Fibroblast of skin of left quadriceps (primary cell): ENCODE measurements at places on chromosomes 5 and 9.

GRCh38 chr5:93894601-93895354, 153.4 kb upstream of the POU5F2 start:
- DNase-seq = no peak

DNA sequence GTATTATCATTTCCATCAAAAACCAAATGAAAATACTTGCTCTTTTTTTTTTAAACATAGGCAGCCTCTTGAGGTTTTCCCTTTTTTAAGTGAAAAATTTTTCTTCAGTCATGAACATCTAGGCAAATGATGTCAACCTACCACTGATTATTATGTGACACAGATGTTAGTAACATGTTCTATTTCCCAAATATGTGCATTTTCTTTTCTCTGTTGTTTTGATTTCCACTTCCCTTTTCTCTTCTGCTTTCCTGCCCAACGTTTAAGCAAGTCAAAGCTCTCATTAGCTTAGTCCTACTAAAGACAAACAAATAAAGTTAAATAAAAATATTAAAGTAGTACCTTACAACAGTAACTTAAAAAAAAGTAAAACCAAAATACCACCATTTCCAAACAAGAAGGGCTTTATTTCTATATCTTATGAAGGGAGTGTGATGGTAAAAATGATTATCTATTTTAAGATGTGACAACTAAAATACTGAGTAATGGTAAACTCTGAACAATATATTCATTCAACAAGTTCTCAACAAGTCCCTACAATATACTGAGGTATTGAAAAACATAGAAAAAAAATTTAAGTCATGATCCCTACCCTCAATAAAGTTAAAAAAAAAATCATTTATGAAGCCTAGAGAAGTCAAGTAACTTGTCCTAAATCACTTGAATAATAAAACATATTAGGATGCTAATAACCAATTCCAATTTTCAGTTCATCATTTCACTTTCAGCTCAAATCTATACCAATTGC, 9.4 kb downstream of the SLC38A9 start:
- no peak for DNase-seq

- DNase-seq = peak; percentile 82
These were observed 283.6 kb upstream of the NMUR2 start for GRCh38 chr5:152688561-152689249.

DNA sequence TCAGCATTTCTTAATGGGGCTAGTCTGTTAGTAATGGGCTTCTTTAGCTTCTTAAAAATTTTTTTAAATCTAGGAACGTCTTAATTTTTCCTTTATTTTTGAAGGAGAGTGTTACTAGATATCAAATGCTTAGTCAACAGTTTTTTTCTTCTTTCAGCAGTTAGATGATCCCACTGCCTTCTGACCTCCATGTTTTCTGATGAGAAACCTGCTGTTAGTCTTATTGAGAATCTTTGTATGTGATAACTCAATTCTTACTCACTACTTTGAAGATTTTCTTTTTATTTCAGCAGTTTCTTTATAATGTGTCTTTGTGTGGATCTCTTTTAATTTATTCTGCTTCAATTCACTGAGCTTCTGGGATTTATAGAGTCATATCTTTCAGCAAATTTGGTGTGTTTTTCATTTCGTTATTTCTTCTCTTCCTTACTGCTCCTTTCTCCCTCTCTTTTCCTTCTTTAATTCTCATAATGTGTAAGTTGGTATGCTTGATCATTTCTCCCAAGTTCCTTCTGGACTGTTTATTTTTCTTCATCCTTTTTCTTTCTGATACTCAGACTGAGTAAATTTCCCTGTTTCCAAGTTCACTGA, 205.8 kb downstream of the RANBP17 start:
- no peak for DNase-seq

- DNase-seq = no peak
These were observed 22.7 kb downstream of the RCL1 start for GRCh38 chr9:4815381-4815956.

DNA sequence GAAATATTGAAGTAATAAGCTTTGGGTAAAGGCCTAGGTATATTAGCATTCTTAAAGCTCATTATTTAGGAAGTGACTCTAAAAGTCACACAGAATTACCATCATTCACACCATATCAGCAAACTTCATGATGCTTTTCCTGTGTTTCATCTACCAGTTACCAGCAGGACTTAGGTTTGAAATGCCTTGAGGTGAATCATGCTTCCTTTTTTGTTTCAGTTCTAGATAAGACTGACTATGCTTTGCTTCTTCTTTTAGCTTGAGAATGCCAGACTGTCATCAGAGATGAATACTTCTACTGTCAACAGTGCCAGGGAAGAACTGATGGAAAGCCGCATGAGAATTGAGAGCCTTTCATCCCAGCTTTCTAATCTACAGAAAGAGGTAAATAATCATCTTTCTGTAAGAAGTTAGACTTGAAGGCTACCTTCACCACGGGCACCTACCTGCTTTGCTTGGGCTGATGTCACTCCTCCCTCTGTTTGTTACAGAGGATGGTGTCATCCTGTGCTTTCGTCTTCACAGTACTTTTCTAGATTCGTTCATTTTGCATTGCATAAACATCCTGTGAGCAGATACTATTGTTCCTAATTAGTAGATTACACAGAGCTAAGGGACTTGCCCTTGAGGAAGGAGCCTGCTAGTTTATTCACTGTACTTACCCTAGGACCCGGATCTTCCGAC, 34.7 kb downstream of the LMNB1 start:
- DNase-seq = no peak

GRCh38 chr5:172745838-172746237, 25.2 kb downstream of the DUSP1 start:
- no peak for DNase-seq

DNA sequence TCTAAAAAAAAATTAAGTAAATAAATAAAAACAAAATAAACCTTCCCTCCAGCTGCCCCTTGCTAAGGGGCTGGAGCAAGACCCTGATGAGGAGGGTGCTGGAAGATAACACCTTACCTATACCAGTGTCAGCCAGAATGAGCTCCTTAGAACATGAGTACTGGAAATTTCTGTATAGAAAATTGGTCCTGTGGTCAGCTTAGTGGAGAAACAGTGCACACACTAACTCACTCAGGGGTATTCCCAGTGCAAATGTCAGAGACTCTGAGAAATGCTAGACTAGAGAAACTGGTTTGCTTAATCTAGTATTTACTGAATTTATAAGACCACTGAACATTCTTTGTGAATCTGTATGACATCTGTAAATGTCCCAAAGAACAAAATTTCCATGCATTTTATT, 62.1 kb upstream of the CTXN3 start:
- no peak for DNase-seq

- DNase-seq = no peak
These were observed 18.3 kb upstream of the TCOF1 start for GRCh38 chr5:150339165-150339564.

GRCh38 chr5:73540192-73540591, 25.2 kb downstream of the ANKRA2 start:
- DNase-seq = no peak

- no peak for DNase-seq
These were observed 16.7 kb downstream of the FGD3 start for GRCh38 chr9:92963831-92964606.

DNA sequence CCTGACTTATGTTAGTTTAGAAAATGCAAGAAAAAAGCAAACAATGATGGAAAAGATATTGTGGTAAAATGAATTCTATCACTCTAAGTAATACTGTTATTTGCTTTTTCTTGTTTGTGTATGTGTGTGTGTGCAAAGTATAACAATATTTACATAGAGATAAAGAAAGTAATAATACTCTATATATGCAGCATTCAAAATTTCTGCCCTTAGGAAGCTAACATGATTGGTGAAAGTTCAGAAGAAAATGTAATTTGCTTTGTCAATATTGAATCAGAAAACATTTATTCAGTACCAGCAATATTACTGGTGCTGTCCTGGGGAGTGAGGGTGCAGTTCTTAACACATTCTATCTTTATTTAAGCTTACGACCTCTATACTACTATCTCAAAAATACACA, 12.9 kb upstream of the PRDM9 start:
- DNase-seq = no peak

GRCh38 chr5:67165526-67166459, 30.8 kb downstream of the CD180 start:
- peak; percentile 35 for DNase-seq

GRCh38 chr5:89948977-89949376, 460.6 kb downstream of the CETN3 start:
- no peak for DNase-seq

DNA sequence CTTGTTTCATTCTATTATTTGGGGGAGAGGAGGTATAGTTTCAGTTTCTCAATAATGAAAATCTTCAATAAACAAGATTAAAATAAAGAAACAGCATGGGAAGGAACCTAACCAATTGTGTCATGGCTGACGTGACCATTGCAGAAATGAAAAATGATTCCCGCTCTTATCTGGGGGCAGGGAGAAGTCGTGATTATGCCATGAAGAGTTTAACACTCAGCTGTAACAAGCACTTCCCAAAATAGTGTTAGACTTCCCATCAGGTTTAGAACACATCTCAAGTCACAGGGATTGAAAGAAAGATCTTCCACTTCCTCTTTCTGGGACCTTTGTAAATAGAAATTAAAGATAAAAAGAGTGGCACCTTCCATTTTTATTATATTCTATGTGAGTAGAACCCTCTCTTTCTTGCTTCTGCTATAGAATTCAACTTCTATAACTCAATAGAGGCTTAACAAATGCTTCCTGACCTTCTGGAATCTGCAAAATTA, 122.2 kb downstream of the TRPM6 start:
- DNase-seq = no peak

- no peak for DNase-seq
These were observed 101.7 kb upstream of the PITX1 start for GRCh38 chr5:135135530-135136226.

- no peak for DNase-seq
These were observed 312.2 kb downstream of the EPB41L4A start for GRCh38 chr5:112106878-112107277.

DNA sequence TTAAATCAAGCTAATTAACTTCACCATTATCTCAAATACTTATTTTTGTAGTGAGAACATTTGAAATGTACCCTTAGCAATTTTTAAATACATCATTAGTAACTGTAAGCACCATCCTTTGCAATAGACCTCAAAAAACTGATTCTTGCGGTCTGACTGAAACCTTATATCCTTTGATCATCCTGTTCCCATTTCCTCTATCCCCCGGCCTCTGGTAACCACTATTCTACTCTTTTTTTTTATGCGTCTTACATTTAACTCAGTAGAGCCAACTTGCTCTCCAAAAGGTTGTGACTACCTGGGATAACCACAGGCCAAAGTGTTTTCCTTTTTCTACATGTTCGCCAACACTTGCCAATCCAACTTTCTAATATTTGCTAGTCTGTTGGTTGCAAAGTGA, 106.1 kb downstream of the IRX1 start:
- DNase-seq = no peak

GRCh38 chr5:151075698-151076331, 5.0 kb downstream of the TNIP1 start:
- DNase-seq = no peak

GRCh38 chr5:124444147-124444775, 302.2 kb downstream of the ZNF608 start:
- DNase-seq = no peak

DNA sequence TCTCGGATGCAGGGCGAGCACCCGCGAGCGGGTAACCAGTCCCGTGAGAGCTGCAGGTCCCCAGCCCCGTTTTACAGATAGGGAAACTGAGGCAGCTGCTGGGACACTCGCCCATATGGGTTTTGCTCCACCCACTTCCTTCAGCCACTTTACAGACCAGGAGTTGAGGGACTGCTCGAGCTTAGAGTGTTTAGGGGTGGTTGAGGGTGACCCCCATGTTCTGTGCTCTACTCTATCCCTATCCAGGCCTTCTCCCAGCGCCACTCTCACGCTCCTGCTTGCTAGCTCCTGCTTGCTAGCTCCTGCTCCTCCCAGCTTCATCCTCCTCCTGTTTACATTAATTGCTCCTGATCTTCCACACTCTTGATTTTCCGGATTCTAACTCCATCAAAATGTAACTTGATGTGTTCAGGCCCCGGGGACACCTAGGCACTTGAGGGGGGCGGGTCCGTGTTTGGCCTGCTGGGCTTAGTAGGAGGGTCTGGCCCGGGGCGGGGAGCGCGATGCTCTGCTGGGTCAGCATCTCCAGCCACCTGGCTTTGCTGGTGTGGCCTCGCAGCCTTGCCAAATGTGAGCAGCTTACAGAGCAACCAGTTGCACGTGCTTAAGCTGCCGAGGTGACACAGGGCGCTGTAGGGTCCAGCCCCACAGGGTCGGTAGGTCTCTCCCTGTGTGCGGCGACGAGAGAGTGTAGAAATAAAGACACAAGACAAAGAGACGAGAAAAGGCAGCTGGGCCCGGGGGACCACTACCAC, 1.5 kb upstream of the PTGES2 start:
- DNase-seq = no peak

- no peak for DNase-seq
These were observed 36.3 kb upstream of the CTXN3 start for GRCh38 chr5:127612441-127613141.

- no peak for DNase-seq
These were observed 490.9 kb downstream of the GADD45G start for GRCh38 chr9:90095682-90096081.

- DNase-seq = peak; percentile 27
These were observed 138.3 kb upstream of the SMIM23 start for GRCh38 chr5:171647043-171647903.

DNA sequence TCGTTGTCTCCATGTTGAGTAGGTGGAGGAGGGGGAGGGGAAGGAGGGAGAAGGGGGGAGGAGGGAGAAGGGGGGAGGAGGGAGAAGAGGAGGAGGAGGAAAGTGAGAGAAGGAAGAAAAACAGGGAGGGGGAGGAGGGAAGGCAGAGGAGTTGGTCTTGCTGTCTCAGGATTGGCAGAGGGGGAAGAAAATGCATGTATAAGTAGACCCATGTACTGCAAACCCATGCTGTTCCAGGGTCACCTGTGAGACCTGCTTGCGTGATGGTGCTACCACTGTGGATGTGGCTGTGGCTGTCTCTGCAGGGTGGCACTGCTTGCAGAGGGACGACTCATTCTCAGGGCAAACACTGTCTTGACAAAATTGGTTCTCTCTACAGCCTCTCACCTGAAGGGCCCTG, 76.3 kb downstream of the PTCH1 start:
- no peak for DNase-seq
